CD4-positive, alpha-beta T cell treated with Interleukin-1 beta for 1 hour (primary cell): ENCODE measurements at places on chromosomes 13 and 19.
A peak's percentile ranks its signal among the peaks of the same experiment; 100 is the strongest.

DNA sequence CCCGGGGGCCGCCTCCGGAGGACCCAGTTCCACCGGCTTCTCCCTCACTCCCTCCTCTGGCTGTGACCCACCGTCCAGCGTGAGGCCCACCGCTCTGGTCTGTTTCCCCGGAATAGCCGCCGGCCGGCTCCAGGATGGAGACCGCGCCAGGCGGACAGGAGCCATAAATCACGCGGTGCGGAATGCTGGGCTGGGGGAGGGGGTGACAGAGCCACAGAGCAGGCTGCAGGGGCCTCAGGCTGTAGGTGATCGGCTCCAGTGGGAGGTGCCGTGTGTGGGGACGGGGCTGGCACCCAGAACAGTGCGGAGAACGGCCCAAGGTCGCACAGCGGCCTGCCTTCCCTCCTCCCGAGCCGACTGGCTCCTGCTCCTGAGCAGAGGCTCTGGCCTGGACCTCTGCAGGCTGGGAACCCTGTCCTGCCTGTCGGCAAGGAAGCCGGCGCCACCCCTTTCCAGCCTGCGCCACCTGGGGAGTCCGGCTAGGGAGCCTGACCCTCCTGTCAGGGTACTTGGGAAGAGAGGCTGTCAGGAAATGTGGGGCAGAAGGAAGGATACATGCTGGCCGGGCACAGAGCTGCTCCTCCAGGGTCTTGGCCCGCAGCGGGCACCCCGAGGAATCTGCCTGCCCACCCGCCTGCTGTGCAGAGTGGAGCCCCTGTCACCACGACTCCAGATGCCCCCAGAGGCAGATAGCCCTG, 8.3 kb downstream of the PIAS4 start:
- DNase-seq, result no peak

DNA sequence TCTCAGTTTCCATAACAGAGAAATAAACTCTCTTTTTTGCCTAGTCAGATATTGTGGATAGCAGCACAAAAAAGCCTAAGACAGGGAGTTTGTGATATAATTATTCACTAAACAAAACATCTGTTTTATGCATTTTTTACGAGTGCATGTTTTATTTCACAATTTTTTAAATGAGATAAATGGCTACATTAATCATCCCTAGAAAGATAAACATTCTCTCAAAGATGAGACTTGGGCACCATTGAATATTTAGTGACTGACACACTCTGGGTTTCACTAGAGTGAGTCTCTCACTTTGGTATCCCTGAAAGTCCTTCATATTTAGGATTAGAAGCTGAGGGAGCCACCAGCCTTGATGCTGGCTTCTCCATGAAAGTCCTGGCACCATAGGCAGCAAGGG, 74.3 kb upstream of the LRCH1 start:
- DNase-seq, result no peak

- no peak for DNase-seq
Observed at GRCh38 chr13:48096670-48097069, 1.8 kb upstream of the MED4 start.

DNA sequence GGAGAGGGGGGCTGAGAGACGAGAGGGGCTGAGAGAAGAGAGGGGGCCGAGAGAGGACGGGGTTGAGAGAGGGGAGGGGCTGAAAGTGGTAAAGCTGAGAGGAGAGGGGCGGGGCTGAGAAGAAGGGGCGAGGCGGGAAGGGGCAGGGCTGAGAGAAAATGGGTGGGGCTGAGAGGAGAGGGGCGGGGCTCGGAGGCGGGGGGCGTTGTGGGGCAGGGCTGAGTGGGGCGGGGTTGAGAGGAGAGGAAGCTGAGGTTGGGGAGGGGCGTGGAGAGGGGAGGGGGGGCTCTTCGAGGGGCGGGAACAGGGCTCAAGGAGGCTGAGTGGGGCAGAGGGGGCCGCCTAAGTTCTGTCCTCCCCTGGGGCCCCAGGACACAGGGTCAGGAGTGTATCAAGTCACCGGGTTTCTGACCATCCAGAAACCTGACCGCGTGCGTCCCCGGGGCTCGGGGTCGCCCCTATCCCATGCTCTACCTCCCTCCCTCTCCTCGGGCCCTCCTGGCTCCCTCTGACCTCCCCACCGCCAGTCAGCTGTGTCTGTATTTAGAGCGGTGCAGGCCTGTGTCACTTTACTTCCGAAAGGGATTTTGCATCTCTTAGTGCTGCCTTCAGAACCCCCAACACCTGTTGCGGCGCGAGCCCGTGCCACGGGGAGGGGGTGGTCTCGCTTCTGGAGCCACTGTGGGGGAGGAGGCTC, 38.6 kb upstream of the SEMA6B start:
- peak; percentile 51 for DNase-seq

GRCh38 chr13:101384929-101385328, 31.4 kb downstream of the NALCN start:
- DNase-seq, result no peak

- DNase-seq, result no peak
Observed at GRCh38 chr13:40161931-40162330, 504.5 kb downstream of the FOXO1 start.

DNA sequence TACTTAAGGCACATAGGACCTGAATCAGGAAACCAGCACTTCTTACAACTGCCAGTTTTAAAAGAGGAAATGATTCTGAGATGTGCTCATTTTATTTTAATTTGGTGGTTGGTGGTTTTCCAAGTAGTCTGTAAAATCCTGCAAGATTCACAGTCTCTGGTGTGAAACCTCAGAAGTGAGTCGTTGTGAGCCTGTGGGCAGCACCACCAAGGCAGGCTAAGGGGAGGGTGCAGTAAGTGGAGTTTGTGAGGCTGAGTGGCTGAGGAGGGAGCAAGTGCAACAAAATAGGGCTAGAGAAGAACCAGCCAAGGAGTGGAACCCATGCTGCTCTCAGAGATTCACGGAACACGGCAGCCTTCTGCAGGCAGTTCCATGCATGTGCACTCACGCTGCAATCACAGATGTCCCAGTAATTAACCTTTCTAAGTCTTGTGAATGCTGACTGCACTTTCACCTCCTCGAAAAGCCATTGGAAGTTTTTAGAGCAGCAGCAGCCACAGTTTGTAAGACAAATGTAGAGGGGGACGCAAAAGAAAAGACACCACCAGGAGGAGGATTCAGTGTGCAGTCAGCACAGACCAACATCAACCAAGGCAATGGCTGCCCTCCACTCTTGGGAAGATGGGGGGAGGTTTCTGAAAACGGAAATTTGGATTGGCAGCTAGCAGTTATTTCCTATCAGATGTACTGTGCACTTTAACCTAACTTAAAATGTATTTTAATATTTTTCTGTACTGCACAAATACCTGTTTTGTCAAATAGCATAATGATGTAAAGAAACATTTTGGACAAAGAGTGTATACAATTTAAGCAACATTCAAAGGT, 44.9 kb downstream of the ESD start:
- DNase-seq, result peak; percentile 66

- DNase-seq, result peak; percentile 61
Observed at GRCh38 chr19:13207846-13208671, 57.8 kb downstream of the IER2 start.
